Fibroblast of villous mesenchyme (primary cell): ENCODE measurements at places on chromosomes 5 and 9. TPM values are rescaled to one million over a fixed set of nuclear protein-coding genes. Genes with fewer than 3 reads are reported as not detected.

SURF2 gene
- total RNA-seq, result 12.1 and 16.1 TPM in 2 replicates

NTNG2 gene
- 0.86 and 1.9 TPM in 2 replicates for total RNA-seq

TMOD1 gene
- total RNA-seq, result 0.43 and 0.97 TPM in 2 replicates

MYMK gene
- total RNA-seq, result not detected in 2 replicates

GLRA1 gene
- not detected in 2 replicates for total RNA-seq

CDC20B gene
- total RNA-seq, result not detected in 2 replicates

PCDHA4 gene
- 0.32 and 0.43 TPM in 2 replicates for total RNA-seq

ANKRD34B gene
- total RNA-seq, result not detected in 2 replicates

OBP2B gene
- total RNA-seq, result not detected in 2 replicates

HAPLN1 gene
- total RNA-seq, result 0.43 and 3.9 TPM in 2 replicates

RFESD gene
- 1.6 and 2.6 TPM in 2 replicates for total RNA-seq

C9 gene
- total RNA-seq, result under 0.01 TPM in 1 of 2 replicates, not detected in the other

FSD1L gene
- 5.5 and 5.6 TPM in 2 replicates for total RNA-seq

TNC gene
- total RNA-seq, result 371 and 386 TPM in 2 replicates

ANKRD18B gene
- 0.97 TPM in 1 of 2 replicates, not detected in the other for total RNA-seq

OMD gene
- not detected in 2 replicates for total RNA-seq

CTNND2 gene
- not detected in 2 replicates for total RNA-seq
